ENCODE measurements at places on chromosomes 16 and 17.

DNA sequence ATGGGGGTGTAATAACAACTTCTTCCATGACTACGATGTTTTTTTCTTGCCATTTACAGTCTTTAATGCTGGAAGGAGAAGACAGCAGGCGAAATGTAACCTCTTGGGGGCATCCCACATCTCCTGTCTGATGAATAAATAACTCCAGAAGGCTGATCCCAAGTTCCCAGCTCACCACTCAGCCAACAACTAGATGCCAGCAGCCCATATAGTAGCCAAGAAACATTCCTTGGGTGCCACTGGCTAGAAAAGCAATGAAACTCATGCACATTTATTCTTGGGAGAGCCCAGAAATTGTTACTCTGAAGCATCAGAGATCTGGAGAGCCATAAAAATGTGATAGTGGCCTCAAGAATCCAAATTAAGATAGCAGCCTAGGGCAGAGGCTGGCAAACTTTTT is 22.7 kb upstream of the TMEM101 start:
- DNase-seq = no peak

GRCh38 chr16:66477028-66477515 is 50.0 kb downstream of the BEAN1 start:
- DNase-seq = no peak

GRCh38 chr17:81712468-81713003 is 452 bp downstream of the SLC25A10 start:
- no peak for DNase-seq

- DNase-seq = no peak
Measured at GRCh38 chr16:67847064-67847861, at the start of gene CENPT. TSS of gene CENPT (minus strand) at chr16:67847693. CDS start at chr16:67833859, 13,834 bp downstream.

- no peak for DNase-seq
Measured at GRCh38 chr17:42975265-42975664, 4.6 kb downstream of the PTGES3L start.

- no peak for DNase-seq
Measured at GRCh38 chr16:65547772-65548446, 426.0 kb upstream of the CDH11 start.

GRCh38 chr16:52318302-52319009 is 228.5 kb downstream of the TOX3 start:
- DNase-seq = no peak

DNA sequence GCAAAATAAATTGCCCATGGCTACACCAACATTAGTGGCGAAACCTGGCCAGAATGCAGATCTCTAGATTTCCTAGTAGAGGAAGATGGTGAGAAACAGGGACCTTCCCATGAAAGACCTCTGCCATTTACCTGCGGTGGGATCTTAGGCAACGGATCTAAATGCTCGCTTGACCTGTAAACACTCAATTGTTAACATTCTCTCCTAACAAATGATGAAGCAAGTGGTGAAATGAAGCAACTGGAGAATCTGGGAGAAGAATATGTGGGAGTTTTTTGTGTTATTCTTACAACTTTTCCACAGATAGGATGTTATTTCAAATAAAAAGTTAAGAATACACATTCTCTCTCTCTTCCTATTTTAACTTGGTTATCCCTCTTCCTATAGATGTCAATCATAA is 56.6 kb downstream of the SMG6 start:
- DNase-seq = no peak

DNA sequence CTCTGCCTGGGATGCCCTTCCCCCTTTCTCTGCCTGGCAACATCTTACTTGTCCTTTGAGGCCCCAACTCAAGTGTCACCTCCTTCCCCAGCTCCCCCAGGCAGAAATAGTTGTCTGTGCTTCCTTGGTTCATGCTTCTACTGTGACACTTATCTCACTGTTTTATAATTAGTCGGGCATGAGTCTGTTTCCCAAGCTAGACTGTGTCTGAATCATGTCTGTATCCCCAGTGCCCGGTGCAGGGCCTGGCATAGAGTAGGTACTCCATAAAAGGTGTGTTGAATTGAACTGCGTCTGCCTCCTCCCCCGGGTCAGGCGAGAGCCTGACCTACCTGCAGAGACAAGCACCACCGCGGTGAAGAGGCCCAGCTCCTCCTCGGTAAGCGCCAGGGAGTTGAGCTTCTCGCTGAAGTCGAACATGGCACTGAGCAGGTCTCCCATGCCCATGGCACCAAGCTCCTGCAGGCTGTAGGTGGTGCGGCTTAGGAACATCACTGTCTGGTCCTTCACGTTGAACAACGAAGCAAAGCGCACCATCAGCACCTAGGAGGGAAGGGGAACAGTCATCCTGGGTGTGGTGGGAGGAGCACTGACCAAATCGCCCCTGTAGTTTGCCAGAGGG is 6.7 kb downstream of the NR1D1 start:
- no peak for DNase-seq

DNA sequence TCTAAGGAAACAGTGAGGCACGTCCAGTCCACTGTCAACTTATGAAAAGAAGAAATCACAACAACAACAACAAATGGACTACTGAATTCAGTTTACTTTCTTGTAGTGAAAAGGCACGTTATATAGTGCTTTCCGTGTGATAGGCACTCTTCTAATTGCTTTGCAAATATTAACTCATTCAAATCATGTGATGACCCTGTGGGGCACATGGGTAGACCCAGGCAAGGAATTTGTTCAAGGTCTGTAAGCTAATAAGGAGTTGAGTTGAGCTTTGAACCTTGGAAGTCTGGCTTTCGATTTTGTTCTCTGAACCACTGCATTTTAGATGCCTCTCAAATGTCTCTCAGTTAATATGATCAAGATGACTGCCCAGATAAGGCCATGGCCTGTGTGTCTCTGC is 295.1 kb upstream of the RBFOX1 start:
- no peak for DNase-seq

DNA sequence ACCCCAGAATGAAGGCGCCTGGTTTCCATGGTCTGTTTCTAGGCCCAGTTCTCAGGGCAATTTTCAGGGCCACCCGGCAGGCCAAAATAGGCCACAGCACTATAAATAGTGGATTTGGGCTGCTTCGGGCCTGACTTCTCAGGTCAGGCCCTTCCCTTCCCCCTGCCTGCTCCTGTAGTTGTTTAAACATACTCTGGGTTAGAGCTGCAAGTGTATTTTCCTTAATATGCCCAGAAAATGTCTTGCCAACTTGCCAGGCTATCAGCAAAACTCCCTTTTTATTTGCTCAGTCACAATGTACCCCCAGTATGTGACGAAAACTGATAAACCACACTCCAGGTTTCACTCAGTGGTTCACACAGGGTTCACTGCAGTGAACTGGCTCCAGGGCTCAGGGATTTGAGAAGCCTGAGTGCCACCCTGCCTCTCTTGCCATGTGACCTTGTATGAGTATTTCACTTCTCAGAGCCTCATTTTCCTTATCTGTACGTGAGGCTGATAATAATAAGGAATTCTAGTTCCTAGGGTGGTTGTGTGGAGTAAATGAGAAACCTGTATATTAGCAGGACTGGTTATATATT is 76.5 kb downstream of the GPRC5B start:
- no peak for DNase-seq

DNA sequence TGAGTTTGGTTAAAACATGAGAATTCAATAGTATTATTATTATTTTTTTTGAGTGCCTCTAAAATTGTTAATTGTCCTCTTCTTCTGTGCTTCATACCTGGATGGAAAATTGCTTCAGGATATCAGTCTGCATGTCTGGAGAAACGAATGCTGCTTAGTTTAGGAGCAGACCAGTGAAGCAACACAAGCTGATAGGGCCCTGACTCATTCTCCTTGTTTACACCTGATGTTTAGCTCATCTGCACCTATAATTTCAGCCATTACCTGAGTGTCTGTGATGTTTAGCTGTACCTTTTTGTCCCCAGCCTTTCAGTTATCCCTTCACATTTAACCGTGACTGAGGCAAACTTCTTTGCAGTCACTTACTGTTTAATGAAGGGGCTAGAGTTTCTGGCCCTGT is 14.8 kb downstream of the SNTB2 start:
- DNase-seq = no peak

DNA sequence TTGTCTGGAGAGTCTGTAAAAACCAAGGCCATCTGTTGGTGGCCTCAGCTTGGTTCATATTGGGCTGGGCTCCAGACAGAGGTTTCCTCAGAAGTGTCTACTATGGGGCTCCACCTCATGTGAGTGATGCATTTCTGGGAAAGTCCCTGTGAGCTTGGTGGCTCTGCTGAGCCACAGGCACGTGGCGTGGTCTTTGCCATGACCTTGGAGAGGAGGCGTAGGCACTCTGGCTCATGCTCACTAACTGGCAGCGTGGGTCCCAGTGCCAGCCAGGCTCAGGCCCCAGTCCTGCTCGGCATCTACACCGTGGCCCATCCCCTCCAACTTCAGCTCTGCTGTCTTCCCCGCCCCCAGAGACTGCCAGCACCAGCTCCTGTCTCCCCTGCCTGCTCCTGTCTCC is 10.7 kb upstream of the SMTNL2 start:
- no peak for DNase-seq

- no peak for DNase-seq
Measured at GRCh38 chr17:5667871-5668270, 83.6 kb upstream of the NLRP1 start.

- DNase-seq = no peak
Measured at GRCh38 chr17:42967925-42968324, 3.7 kb upstream of the AARSD1 start.

DNA sequence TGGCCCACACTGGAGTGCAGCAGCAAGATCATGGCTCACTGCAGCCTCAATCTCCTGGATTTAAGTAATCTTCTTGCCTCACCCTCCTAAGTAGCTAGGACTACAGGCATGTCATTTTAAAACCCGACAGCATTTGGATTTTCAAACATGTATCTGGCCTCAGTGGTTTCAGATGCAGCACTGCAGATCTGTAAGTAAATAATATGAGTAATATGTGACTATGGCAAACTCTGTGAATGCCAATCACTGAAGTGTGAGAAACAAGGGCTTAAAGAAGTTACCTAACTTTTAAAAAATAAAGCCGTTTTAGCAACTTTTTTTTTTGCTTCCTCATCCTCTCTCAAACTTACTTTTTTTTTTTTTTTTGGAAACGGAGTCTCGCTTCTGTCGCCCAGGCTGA is 11.9 kb downstream of the CEP20 start:
- DNase-seq = no peak

- no peak for DNase-seq
Measured at GRCh38 chr16:88437367-88437964, 15.6 kb upstream of the ZFPM1 start.

- DNase-seq = no peak
Measured at GRCh38 chr16:50326835-50327465, 41.8 kb downstream of the BRD7 start.

GRCh38 chr17:7530023-7530900 is 18.6 kb upstream of the TNFSF12 start:
- DNase-seq = no peak

DNA sequence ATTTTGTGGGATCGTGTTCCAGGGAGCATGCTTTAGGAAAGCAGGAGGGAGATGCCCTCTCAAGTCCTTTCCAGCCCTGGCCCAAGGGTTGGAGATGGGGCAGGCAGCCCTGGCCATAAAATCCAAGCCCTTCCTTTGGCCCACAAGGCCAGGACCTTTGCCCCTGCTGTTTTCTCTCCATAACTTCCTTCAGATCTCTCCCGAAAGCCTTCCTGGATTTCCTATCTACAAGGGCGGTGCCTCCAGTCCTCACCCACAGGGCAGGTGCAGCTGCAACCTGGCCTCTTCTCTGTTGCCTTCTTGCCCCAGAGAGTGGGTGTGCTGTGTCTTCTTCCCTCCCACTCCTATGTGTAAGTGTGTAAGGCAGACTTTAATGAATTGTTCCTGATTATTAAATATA is 8.5 kb upstream of the PDP2 start:
- no peak for DNase-seq

GRCh38 chr17:22461460-22462145 is 769.3 kb downstream of the KCNJ18 start:
- DNase-seq = no peak

DNA sequence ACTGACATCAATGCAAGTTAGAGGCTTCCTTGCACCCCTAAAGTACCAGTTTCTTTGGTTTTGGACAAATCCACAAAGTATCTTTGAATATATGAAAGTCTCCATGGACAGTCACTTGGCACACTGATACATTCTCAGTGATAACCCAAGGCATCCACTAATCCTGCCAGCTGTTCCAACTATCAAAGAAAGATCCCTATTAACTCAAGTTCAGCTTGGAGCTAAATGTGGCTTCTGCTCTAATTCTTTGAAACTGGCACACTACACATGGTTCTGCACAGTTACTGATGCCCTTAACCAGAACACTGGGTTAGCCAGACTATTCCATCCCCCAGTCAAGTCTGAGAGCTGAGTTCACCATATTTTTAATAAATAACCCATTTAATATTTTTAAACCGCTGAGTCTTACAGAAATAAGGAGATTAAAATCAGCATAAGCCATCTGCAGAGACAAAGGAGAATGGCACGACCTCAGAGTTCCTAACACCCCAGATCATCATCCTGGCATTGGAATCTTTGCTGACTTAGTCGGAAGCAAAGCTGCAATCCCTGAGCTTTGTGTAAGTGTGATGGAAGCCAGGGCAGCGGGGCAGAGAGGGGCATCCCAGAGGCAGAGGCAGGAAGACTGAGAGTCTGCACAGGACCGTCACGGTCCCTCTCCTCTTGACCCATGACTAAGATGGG is 6.3 kb downstream of the CACNG1 start:
- DNase-seq = no peak

GRCh38 chr17:79979816-79980215 is 55.9 kb downstream of the TBC1D16 start:
- no peak for DNase-seq

- no peak for DNase-seq
Measured at GRCh38 chr17:60087882-60088669, 9.4 kb upstream of the HEATR6 start.

DNA sequence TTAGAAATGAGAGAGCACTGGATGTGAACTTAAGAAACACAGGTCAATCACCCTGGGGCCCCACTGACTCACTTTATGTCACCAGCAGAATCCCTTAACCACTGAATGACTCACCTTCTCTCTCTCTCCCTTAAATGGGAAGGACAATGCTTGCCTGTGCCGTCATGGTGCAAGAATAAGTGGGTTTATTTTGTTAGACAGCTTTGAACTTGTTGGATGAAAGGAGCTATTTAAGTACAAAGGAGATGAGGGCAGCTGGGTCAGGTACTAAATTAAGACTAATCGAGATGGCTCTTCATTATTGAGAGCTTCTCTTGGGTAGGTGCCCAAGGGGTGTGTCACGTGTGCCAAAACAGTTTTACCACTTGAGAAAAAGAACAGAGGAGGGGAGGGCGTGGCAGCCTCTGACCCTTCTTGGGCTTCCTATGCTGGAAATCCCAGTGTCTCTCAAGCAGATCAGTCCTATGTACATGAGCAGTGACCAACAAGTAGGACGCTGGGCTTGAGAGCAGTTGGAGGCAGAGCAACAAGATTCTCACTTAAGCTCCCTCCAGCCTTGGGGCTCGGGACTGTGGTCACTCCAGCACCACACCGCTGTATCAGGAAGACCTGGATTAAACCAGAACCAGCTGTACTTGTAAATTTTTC is 6.7 kb upstream of the KRT31 start:
- DNase-seq = no peak

GRCh38 chr17:32927724-32928585 is at the start of gene TMEM98:
TSS of gene TMEM98 (plus strand) at chr17:32928153. CDS start at chr17:32931529, 3,376 bp downstream.
- DNase-seq = peak; percentile 60

GRCh38 chr17:67027031-67027628 is 17.2 kb upstream of the CACNG1 start:
- DNase-seq = no peak
